ENCODE measurements at places on chromosomes 2 and 18.

GRCh38 chr2:109638795-109639194 lies 24.6 kb downstream of the SOWAHC start:
- DNase-seq: no peak

DNA sequence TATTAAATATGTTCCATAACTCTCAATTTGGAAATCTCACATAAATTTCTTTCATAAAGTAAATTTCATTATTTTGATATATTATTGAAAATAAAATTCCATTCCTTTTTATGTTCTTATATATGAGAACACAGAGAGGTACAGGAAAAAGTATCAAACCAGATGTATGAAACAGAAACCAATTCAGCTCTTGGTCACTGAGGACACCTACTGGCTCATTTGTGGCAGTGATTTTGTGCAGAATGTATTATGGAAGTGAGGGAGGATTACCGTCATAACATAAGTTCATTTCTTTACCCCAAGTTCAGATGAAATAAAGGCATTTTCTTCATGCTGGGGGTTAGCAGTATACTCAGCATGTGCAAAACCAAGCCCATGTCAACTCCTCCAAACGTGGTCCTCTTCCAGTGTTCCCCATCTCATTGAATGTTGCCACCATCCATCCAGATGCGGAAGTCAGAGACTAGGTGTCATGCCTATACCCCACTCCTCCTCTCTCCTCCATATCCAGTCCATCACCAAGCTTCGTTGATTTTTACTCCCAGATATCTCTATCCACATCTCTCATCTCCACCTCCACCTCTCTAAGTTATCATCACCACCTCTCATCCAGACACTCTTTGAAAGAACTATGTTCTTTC lies 41.7 kb upstream of the MALL start:
- DNase-seq: peak; percentile 48

DNA sequence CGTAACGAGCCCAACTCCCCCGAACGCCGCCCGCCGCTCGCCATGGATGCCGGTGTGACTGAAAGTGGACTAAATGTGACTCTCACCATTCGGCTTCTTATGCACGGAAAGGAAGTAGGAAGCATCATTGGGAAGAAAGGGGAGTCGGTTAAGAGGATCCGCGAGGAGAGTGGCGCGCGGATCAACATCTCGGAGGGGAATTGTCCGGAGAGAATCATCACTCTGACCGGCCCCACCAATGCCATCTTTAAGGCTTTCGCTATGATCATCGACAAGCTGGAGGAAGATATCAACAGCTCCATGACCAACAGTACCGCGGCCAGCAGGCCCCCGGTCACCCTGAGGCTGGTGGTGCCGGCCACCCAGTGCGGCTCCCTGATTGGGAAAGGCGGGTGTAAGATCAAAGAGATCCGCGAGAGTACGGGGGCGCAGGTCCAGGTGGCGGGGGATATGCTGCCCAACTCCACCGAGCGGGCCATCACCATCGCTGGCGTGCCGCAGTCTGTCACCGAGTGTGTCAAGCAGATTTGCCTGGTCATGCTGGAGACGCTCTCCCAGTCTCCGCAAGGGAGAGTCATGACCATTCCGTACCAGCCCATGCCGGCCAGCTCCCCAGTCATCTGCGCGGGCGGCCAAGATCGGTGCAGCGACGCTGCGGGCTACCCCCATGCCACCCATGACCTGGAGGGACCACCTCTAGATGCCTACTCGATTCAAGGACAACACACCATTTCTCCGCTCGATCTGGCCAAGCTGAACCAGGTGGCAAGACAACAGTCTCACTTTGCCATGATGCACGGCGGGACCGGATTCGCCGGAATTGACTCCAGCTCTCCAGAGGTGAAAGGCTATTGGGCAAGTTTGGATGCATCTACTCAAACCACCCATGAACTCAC lies 673 bp downstream of the PCBP1 start:
- peak; percentile 52 for DNase-seq

- DNase-seq: no peak
Observed at GRCh38 chr2:71291398-71291797, 40.2 kb upstream of the ZNF638 start.

DNA sequence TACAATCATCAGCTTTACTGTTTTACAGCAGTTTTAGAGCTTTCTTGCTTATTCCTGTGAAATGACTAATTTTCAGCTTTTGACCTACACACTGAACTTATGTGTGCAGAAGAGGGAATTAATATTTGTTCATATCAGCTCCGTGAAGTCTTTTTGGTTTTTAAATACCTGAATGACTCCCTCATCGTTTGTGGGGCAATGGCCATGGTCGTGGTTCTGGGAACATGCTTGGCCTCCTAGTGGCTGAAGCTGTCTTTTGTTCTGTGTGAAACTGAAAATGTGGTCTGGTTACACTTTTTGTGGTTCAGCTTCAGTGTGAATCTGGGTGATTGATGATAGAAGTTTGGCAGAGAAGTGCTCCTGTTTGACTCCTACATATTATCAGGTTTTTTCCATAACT lies 408.1 kb downstream of the THSD7B start:
- no peak for DNase-seq

DNA sequence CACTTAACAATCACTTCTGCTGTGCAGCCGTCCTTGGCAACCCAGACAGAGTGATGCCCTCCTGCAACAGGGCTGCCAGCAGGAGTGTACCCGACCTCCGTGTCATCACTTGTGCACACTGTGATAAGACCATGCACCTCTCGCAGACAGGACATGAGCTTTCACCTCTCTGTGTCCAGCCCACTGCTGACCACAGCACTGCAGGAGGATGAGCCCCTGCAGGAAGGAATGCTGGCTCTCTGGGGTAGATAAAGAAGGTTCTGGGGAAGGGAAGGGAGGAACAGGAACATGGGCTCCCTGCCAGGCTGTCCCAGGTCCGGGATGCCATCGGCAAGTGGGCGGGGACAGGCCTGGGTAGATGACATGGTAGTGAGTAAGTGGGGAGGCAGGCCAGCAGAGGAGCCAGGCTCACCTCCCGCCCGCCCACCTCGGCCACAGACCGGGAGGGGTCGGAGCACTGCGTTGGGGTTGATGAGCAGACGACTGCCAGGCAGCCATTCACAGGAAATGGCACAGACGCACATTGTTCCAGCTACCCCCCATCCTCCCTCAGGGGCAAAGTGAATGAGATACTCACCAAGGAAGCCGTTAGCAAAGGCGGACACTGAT lies 18.6 kb upstream of the COL6A3 start:
- no peak for DNase-seq

DNA sequence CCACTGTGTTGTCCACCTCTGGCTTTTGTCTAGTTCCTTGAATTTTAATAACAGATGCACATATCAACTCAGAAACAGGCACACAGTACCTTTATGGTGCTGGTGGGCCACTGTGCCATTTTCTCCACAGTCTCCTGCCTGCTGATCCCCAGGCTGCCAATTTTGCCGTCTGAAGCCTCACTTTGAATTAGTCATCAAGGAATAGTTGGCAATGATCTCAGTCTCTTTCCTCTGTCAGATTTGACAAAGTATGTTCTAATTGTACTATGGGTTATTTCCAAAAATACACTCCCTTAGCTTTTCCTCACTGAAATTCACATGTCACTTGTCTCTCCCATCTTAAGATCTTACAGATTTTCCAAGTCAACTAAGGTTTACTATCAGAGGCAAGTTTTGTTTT lies 140.7 kb downstream of the ZNF516 start:
- DNase-seq: no peak

- no peak for DNase-seq
Observed at GRCh38 chr2:145739681-145740080, 1219.8 kb upstream of the ZEB2 start.

GRCh38 chr18:67476585-67476984 lies 39.9 kb downstream of the DSEL start:
- DNase-seq: no peak

DNA sequence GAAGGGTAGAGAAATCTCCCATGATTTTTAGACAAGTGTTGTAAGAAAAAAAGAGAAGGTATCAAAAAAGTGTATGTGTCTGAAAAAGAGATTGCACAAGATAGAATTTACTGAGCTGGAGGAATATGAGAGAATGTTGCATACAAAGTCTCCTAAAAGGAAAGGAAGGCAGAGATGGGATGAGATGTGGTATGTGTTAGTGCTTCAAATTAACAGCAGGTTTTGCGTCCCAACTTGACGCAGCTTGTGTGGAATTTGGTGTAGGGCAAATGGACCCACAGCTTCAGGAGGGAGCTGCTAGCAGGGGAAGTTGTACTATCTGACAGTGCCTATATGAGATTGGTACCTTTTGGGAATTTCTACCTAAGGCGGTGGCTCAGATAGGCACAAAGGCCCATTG lies 9.0 kb upstream of the RASGRP3 start:
- no peak for DNase-seq
